ENCODE measurements at places on chromosomes 16 and 17.

GRCh38 chr17:57735707-57736106 is 9.4 kb downstream of the CCDC182 start:
- DNase-seq, result no peak

DNA sequence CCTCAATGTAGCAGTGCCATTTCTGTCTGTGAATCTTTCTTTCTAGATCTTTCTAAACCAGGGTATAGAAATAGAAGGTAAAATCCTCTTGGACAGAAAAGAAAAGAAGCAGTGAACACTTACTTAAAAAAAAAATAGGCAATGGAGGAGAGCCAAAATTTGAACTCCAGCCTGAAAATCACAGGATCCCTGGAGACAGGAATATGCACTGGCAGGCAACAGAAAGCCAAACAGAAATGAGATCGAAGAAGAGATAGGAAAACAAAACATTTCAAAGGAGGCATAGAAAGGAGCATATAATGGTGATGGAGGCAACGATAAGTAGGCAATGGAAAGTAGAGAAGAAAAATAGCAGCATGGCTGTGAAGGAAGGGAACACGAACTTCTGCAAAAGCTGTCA is 253.7 kb upstream of the HSBP1 start:
- DNase-seq, result no peak

- no peak for DNase-seq
Observed at GRCh38 chr16:49439676-49440075, 66.1 kb downstream of the C16orf78 start.

DNA sequence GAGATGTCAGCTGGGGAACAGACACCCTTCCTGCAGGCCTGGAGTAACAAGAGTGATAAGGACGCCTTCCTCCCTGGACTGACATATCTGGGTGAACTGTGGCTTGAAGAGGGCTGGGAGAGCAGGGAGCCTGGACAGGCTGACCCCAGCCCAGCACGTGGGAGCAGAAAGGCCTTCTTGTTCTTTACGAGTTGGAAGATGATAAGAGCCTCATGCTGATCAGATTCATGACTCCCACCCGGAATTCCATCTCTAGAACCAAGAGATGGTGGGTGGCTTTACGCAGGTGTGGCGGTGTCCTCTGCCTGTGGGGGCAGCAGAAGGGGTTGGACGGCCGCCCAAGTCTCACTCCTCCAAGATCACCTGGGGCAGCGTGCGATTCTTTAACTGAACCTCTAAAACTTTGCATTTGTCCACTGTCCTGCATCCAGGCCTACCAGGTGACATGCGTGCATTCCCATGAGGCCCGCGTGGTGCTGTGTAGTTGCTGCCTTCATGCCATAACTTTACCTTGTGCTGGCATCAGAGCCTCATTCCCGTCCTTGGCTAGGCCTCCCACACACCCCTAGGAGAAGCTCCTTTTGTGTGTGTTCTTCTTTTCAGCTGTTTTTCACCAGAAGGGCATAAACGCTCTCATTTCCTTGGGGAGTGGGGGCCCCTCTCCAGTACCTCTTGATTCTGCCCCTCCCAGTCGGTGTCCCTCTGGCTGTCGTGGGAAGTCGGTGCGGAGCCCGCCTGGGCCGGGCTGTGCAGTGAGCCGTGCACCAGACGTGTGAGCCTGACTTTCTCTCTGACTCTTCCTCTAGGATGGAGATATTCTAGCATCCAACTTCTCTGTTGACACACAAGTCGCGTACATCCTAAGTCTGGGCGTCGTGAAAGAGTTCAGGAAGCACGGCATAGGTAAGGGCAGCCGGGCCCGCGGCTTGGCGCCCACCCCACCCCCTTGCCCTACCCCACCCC is 13.3 kb downstream of the C16orf90 start:
- DNase-seq, result no peak

DNA sequence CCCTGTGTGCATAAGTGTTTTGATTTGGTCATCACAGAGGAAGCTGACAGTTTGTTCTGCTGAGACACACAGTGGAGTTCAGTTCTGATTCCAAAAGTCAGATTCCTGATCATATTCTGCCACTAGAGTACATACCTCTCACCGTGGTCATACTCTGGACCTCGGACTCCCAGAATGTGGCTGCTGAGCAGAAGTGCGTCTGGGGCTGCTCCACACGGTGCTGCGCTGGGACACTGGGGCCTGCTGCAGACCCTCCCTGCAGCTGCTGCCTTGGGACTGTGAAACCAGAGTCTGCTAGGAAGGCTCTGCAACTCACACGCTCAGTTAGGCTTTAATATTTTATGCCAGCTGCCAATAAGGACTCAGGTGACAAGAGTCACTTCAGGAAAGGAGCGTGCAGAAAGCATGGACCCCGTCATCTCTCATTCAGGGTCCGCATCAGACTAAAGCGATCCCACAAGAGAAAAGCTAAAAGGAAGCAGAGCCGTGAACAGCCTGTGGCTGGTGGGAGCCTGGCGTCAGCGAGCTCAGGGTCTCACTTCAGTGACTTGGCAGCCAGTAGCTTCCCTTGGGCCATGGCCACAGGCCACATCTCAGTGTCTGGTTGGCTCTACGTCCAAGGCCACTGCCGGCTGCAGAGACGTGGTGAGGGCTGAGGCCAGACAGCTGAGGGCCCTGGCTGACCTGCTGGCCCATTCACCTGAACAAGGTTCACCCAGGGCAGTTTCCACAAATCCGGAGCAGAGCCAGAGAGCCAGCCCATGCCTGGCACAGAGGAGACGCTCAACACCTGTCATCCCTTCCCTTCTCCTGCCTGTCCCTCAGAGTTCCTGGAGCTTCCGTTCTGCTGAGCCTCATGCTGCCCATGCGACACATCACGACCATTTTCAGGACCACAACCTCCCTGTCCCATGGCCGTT is 24.7 kb upstream of the KIFC3 start:
- no peak for DNase-seq

GRCh38 chr17:39225959-39226683 is 376 bp upstream of the STAC2 start:
- DNase-seq, result no peak

GRCh38 chr16:69741951-69742904 is 12.5 kb downstream of the NOB1 start:
- no peak for DNase-seq

- DNase-seq, result no peak
Observed at GRCh38 chr16:2819939-2820835, 3.1 kb downstream of the PRSS21 start.

GRCh38 chr16:63373744-63374143 is 1337.5 kb upstream of the CDH8 start:
- DNase-seq, result no peak

GRCh38 chr17:55444471-55445441 is 23.1 kb upstream of the MMD start:
- DNase-seq, result no peak

DNA sequence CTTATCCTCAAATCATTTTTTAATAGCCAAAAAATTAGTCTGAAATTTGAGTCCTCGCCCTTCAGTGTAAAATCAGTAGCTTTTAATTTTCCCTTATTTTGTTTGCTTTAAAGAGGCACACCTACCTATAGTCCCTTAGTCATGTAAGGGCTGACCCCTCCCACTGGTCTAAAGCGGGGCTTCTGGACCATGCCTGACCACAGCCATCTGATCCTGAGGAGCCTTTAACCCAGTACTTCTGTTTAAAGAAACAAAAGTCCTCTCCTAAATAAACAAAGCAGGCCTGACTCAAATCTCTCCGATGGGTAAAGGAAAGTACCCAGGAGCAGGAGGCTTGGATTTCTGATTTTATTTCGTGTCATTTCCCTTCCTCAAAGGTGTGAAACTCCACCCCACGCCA is 92.0 kb upstream of the CCL2 start:
- no peak for DNase-seq

GRCh38 chr16:81276323-81276722 is 37.8 kb downstream of the BCO1 start:
- no peak for DNase-seq

GRCh38 chr16:66741169-66741900 is 10.1 kb downstream of the DYNC1LI2 start:
- no peak for DNase-seq

GRCh38 chr17:42474276-42474675 is 15.6 kb downstream of the ATP6V0A1 start:
- DNase-seq, result no peak

- no peak for DNase-seq
Observed at GRCh38 chr16:5001986-5002385, 31.7 kb downstream of the NAGPA start.

DNA sequence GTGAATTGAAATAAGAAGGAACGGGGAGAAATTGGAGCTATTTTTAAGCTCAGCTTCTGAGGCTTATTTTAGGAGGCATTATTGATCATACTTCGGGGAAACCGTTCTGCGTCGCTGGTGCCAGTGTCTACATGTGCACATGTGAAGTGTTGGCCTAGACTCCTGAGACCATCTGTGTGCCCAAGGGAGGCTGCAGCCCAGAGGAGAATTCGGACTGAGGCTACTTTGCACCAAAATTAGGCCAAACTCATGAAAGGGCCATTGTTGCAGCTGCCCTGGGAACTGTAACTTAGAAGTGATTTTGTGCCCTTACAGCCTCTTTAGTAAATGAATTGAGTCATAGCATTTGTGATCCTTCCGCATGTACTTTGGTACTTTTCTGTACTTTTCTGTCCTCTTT is 102.0 kb upstream of the NOL11 start:
- DNase-seq, result no peak

GRCh38 chr17:48595278-48595999 is 1.9 kb upstream of the HOXB5 start:
- DNase-seq, result no peak

GRCh38 chr16:31127182-31127581 is 8.3 kb downstream of the PRSS8 start:
- no peak for DNase-seq

GRCh38 chr17:70172449-70172848 is 3.1 kb downstream of the KCNJ2 start:
- DNase-seq, result no peak

- DNase-seq, result no peak
Observed at GRCh38 chr16:69438465-69438864, 14.0 kb downstream of the CYB5B start.

DNA sequence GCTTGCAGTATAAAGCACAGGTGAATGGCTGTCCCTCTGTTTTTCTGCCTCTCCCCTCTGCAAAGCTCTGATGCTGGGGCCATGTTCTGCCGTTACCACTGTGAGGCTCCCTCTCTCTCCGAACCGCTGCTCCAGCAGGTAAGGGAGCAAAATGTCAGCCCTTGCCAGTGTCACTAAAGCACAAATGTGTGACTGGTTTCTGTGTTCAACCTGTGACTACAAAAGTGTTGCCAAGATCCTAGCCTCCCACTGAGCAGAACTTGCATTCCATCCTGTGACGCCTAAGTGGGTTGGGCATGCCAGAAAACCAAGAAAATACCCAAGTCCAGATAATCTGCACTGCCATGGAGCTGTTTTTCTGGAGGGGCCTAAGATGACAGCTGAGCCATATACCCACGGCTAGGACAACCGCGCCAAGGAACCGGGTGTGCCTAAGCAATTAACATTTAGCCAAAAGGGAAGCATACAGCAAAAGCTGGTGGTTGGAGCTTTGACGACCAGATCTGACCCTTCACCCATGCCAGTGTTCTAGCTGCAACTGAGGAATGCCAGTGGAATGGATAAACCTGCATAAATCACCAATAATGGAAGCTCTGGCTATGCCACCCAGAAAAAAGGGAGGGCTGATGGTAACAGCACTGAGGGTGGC is 35.0 kb downstream of the PSME3IP1 start:
- DNase-seq, result no peak

- no peak for DNase-seq
Observed at GRCh38 chr17:59754552-59754951, 47.1 kb downstream of the VMP1 start.

Measured in stimulated activated CD4-positive, alpha-beta T cell treated with anti-CD3 and anti-CD28 coated beads, TNF-alpha, amount 100 ng/mL, for 4 hours (primary cell).